ENCODE measurements at places on chromosomes 1 and 21.

DNA sequence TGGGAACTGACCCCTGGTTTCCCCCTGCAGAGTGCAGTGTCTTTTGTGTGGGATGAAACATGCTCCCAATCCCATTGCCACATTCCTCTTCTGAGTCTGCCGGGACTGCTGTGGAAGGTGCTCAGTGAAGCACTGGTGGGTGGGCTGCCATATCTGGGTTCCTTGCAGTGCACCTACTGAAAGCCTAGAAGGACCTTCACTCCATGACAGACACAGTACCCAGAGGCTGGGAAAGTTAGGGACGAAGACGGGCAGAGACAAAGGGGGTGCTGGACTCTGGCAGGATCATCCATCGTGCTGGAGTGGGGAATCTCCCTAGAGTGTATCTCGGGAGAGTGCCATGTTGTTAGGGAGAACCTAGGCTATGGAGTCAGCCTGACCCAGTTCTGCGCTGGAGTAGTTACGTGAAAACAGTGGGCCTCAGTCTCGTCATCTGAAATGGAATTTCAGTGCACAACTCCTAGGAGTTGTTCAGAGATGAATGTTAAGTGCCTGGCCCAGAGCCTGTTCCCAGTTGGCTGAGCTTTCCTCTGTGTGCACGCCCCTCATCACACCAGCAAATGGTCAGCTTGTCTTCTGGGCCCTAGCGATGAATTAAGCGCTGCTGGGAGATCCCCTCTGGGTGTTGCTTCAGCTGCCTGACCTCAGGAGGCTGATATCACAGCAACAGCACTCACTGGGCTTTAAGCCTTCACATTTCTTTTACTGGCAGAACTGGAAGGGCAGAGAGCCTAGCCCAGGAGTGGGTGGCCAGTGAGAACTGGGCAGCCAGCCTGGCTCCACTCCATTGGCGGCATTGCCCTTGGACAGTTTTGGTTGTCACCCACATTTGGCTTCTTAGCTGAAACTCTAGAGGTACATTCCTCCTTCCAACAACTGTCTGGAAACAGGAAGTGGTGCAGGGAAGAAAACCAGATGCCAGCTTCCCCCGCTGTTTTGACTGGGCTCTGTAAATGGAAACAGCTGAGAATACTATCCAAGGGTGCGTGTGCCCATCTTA is 479.8 kb upstream of the VAMP3 start:
- DNase-seq = no peak

- no peak for DNase-seq
Measured at GRCh38 chr1:204588826-204589225, 72.6 kb downstream of the MDM4 start.

GRCh38 chr1:25243907-25244306 is 3.3 kb downstream of the RSRP1 start:
- no peak for DNase-seq

GRCh38 chr1:1142844-1143243 is 27.0 kb upstream of the C1orf159 start:
- DNase-seq = no peak

- peak; percentile 12 for DNase-seq
Measured at GRCh38 chr21:17514124-17514845, 1.4 kb downstream of the CXADR start.

GRCh38 chr1:6905331-6905730 is 120.1 kb downstream of the CAMTA1 start:
- DNase-seq = no peak

DNA sequence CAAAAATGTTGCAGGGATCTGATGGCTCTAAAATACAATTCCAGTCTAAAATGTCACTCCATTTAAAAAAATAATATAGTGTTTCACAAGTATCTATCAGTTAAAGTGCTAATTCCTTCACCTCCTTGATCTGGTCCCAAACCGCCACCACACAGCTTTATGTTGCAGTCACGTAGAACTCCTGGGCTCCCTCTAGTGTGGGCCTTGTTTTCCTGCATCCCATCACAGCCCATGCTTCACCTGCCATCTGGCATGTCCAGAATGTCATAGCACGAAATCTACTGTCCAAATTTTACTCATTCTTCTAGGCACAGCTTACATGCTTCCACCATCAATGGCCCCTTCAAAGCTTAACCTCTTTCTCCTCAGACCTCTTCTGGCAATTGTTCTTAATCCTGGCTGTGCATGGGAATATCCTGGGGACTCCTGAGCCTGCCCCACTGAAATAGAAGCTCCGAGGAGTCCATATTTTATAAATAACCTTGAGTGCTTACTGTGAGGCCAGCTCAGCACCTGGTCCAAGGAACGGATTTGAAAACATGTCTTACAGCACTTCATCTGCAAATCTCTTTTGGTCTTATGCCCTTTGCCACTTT is 15.5 kb downstream of the FYB2 start:
- DNase-seq = no peak

DNA sequence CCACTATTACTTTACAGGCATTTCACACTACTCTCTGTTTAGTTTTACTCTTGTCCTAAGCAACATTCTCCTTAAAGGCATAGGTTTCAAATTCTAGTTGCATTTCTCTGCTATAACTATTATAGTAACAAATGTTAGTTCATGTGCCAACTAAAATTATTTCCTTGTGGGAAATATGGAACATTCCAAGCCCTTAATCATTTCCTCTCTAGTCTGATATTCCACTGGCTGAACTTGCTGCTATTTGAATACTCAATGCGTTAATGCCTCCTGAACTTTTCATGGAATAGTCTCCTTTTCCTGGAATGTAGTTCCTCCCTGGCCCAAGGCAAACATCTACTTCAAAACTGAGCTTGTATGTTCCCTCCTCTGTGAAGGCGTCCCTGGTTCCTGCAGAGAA is 19.3 kb upstream of the TBX19 start:
- no peak for DNase-seq

- no peak for DNase-seq
Measured at GRCh38 chr1:86860020-86860419, 53.9 kb downstream of the SELENOF start.

DNA sequence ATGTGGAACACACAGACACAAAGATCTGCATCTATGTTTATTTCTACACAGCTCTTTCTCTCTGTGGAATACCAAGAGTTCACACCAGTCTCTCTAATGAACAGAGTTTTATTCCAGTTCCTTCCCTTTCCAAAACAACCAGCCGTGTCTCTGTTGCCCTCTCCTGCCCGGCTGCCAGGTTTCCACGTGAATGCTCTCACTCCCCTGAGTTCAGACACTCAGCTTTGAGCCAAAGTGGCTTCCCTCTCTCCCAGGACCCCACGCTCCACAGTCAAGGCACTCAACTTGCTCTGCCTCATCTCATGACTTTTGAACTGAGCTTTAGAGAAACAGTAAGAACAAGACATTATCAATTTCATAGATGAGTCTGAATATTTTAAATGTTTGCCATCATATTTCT is 488.9 kb downstream of the SMYD3 start:
- no peak for DNase-seq

DNA sequence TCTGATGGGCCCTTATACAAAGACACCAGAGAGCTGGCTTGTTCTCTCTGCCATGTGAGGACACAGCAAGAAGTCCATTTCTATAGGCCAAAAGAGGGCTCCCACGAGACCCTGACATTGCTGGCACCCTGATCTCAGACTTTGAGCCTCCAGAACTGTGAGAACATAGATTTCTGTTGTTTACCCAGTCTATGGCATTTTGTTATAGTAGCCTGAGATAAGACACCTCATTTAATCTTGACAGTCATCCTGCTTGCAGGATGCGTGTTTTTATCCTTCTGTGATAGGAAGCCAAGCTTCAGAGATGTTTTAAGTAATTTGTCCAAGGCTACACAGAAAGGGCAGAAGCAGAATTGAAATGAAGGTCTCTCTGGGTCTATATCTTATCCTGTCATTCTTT is 138.8 kb upstream of the HOOK1 start:
- no peak for DNase-seq

GRCh38 chr1:209802117-209802779 is 3.7 kb downstream of the IRF6 start:
- no peak for DNase-seq

DNA sequence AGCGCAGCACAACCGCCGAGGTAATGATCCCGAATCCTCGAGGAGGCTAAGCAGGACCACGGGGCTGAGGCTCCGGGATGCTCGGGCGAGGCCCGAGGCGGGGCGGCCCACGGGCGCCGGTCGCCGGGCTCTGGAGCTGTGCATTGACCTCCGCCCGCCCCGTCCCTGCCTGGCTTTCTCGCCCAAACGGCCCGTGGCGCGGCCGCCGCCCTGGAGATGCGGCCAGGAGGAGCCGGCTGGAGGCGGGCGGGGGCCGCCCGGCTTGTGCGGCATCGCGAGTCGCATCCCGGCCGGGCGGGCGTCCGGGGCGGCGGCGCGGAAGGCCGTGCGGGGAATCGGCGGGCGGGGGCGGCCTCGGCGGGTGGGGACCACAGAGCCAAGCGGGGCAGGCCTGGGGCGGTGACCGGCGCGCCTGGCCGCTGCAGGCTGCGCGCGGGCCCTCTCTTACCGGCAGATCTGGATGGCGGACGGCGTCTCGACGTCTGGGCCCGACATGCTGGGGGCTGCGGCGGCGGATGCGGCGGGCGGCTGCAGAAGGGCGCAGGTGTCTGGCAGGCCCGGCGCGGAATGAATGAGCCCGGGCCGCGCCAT is 663 bp downstream of the ACOT7 start:
- DNase-seq = no peak

- DNase-seq = no peak
Measured at GRCh38 chr1:228735871-228736586, 750 bp downstream of the RHOU start.

DNA sequence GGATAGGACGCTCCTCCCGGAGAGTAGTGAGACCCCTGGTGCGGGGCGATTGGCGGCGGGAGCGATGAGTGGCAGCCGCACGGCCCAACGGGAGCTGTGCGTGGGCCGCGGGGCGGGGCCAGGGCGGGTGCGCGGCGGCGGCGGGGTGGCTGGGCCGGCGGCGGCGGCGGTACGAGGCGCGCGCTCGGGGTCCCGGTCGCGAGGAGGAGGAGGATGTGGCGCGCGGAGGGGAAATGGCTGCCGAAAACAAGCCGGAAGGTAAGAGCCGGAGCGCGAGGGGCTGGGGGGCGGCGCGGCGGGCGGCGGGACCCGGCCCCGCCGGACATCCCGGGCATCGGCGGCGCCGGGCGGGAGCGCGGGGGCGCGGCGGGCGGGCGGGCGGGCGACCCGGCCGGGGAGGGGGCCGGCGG is at the start of gene CAMTA1:
Gene CAMTA1 (plus strand): TSS at position 137 of the 410 bp plus-strand sequence. CDS start 77 bp downstream, at position 214.
- no peak for DNase-seq

- DNase-seq = no peak
Measured at GRCh38 chr1:153958961-153959260, 499 bp upstream of the CRTC2 start.

DNA sequence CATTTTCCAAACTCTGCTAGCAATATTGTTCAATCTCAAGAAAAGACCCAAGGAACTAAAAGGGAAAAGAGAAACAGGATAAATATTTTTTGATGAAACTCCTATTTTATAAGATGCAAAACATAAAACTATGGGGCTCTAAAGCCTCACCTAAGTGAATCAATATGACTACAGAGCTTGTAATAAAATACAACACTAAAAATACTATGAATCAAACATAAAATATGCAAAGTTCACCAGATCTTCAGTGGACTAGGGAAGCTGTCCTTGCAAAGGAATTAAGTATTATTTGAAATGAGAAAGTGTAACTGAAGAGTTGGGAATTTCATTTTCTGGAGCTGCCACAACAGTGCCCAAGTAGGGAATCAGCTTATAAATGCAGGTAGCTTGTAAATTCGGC is 124.5 kb downstream of the CRB1 start:
- no peak for DNase-seq

DNA sequence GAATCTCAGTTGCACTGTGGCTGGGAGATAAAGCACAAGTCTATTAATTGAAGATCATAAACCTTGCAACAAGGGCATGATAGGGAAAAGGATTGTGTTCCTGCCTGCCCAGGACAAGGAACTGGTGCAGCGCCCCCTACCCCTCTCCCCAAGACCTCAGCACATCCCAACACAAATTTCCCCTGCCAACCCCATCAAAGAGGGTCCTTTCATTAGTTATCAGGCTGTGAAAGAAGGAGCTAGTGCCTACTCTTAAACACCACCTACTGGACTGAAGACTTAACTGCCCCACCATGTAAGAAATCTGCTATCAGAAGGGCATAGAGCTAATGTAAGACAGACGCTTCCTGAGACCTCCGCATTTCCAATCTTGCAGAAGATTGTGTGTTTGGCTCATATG is 372.6 kb downstream of the AGBL4 start:
- DNase-seq = no peak

DNA sequence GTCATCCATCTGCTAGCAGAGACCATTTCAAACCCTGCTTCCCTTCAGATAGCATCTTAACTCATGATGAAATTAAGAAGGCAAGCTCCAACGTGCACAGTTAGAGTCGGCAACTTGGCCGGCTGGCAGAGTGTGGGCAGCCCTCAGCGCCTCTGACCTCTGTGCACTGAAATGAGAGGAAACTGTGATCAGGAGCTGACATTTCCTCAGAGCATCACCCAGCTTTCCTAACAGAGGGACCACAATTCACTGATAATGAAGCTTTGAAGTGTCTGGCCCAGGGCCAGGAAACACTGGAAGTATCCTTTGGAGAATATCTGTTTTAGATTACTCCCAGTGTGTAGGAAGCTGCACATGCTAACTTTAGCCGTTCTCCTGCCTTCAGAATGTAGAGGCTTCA is 145.0 kb upstream of the ZC3H11B start:
- DNase-seq = peak; percentile 24

GRCh38 chr1:159845751-159846629 is 16.5 kb downstream of the VSIG8 start:
- DNase-seq = no peak

GRCh38 chr1:221192055-221192454 is 312.8 kb downstream of the HLX start:
- DNase-seq = no peak

- DNase-seq = no peak
Measured at GRCh38 chr1:116147972-116148371, 36.8 kb downstream of the MAB21L3 start.

- no peak for DNase-seq
Measured at GRCh38 chr1:160136121-160136925, 15.1 kb upstream of the ATP1A4 start.

DNA sequence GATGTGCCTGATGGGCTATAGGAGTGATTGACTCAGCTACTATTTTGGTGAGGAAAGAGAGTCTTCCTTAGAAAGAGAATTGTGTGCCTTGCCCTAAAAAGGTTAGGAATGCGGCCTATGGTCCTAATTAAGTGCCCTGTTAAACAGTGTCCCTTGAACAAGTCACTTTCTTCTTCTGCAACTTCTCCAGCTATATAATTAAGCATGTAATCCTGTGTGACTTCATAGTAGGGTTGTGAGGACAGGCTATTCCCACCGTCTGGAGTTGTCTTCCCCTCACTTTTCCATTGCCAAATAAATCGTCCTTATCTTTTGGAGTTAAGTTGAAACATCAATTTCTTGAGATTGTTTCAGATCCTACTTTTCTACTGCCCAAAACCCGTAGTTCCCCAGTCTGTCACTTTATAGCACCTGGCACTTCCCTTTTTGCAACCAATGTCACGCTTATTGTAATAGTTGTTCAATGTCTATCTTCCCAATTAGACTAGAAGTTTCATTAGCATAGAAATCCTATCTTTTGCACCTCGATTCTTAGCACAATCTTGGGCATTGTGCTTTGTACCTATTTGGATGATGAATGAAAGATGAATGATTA is 27.6 kb upstream of the SLC16A1 start:
- no peak for DNase-seq

Data from left kidney (tissue), 8 donors.